ENCODE measurements at places on chromosomes 3 and 15.

- peak; percentile 62 for DNase-seq
Measured at GRCh38 chr3:124928333-124929202, 6.0 kb downstream of the MUC13 start.

GRCh38 chr15:89171136-89172072 is 50.0 kb downstream of the RLBP1 start:
- no peak for DNase-seq

- DNase-seq, result no peak
Measured at GRCh38 chr3:187941135-187941847, 196.0 kb upstream of the BCL6 start.

DNA sequence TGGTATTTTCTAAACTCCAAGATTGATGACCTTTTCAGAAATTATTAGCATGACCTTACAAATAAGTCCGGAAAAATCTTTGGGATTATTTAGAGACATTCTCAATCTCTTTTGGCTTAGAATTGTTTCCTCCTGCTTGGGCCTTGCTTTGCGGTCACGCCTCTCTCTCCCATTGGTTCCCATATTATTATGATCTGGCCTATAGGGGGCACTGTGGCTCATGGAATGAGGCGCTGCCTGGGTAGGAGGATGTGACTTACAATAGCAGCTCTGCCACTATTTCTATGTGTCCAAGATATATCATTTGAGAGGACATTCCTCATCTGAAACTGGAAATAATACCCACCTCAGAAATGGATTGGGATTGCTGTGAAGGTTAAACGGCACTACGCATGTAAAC is 464.9 kb downstream of the MFSD1 start:
- DNase-seq, result no peak

GRCh38 chr15:50231761-50232160 is 33.8 kb downstream of the HDC start:
- no peak for DNase-seq

GRCh38 chr3:23968463-23969184 is 23.5 kb downstream of the NR1D2 start:
- no peak for DNase-seq

- DNase-seq, result no peak
Measured at GRCh38 chr3:114712728-114713492, 419.1 kb downstream of the TIGIT start.

DNA sequence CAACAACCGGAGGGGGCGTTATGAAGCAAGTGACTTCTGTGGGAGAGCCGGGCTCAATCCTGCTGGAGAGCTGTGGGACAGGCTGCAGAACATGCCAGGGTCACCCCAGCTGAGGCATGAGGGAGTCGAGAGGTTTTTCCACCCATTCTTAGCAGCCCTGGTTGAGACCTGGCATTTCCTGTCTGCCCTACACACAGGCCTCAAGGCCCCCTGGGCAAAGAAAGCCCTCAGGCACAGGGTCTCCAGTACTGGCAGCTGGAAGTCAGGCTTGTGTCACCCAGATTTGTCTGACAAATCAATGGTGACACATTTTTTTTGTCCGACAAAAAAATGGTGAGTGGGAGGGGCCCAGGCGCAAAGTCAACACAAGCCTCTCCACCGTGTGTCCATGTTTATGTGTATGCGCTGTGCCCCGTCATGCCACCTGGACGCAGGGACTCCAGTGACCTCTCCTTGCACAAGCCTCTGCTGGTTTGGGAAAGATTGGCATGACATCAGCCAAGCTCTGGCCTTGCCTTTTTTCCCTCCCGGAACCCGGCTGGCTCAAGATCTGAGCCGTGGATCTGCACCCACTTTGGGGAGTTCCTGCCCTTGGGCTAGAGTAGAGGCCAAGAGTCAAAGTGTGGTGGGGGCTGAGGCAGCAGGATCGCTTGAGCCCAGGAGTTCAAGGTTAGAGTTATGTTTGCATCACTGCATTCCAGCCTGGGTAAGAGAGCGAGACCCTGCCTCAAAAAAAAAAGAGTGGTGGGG is 20.8 kb upstream of the ALAS1 start:
- DNase-seq, result no peak

DNA sequence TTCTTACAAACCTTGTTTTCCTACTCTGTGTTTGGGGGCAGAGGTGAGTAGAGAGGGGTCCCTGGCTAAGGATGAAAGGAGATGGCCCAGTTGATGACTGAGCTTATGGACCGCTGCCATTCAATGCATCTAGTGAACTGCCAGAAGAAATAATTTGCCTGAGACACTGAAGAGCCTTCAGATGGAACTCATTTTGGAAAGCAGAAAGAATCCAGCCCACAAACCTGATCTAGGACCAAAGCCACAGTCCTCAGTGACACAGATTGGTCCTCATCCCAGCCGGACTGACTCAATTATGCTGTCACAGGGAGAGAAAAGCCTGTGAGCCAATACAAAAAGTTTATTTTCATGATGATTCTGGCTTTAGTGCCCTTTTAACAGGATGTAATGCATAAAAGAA is 82.7 kb downstream of the CD47 start:
- DNase-seq, result no peak

- DNase-seq, result no peak
Measured at GRCh38 chr3:182482705-182483104, 310.6 kb upstream of the ATP11B start.

- no peak for DNase-seq
Measured at GRCh38 chr15:91599261-91599660, 254.2 kb upstream of the SLCO3A1 start.

DNA sequence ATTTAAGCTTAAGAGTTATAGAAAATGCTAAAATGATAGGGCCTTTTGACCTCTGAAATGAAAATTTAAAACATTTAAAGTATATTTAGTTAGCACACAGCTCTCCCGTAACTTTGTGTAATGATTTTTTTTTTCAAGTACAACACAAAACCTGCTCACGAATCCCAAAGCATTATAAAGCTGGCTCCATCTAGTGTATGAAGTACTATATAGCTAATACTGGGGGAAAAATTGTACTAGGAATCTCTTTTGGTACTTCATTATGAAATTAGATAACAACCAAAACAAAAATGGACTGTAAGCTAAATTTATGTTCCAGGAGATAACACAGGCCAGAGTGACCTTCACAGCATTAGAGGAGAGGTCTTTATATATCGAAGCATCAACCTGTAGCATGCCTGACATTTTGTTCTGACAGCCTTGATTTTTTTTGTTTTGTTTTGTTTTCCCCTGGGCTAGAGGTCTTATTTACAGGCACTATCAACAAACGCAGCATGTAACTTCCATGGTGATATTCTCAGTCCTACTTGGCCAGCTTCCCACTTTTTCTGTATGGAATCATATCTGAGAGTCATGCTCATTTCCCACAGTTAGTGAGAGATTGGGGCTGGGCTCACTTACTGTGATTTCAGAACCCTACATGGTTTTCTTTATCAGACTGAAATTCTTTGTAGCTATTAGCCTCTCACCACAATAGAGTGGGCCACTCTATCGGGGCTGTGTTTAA is 116.3 kb downstream of the MITF start:
- DNase-seq, result no peak

- no peak for DNase-seq
Measured at GRCh38 chr3:24259901-24260512, 234.6 kb downstream of the THRB start.

- peak; percentile 25 for DNase-seq
Measured at GRCh38 chr3:140051019-140051957, 116.3 kb downstream of the CLSTN2 start.

GRCh38 chr3:186580785-186581184 is 10.3 kb downstream of the DNAJB11 start:
- DNase-seq, result no peak

GRCh38 chr3:140216249-140216648 is 281.3 kb downstream of the CLSTN2 start:
- no peak for DNase-seq

GRCh38 chr15:81189583-81190283 is 6.9 kb upstream of the IL16 start:
- no peak for DNase-seq

DNA sequence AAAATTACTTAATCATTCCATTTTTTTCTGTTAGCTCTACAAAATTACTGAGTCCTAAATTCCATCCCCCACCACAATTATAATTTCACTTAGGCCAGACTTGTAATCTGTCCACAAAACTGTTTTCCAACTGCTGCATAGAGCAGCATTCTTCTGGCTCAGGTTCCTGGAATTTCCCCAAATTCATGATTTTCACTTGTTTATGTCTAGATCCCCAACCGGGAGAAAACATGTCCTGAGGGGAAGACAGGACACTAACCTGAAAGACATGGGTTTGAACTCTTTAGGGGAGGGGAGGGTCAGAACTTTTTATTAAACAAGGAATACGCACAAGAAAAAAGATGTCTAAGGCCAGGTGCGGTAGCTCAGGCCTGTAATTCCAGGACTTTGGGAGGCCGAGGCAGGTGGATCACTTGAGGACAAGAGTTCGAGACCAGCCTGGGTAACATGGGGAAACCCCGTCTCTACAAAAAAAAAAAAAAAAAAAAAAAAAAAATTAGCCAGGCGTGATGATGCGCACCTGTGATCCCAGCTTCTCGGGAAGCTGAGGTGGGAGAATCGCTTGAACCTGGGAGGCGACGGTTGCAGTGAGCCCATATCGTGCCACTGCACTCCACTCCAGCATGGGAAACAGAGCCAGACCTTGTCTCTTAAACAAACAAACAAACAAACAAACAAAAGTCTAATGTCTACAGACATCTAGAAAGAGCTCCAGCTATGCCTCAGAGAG is 1.5 kb downstream of the ETFA start:
- no peak for DNase-seq

DNA sequence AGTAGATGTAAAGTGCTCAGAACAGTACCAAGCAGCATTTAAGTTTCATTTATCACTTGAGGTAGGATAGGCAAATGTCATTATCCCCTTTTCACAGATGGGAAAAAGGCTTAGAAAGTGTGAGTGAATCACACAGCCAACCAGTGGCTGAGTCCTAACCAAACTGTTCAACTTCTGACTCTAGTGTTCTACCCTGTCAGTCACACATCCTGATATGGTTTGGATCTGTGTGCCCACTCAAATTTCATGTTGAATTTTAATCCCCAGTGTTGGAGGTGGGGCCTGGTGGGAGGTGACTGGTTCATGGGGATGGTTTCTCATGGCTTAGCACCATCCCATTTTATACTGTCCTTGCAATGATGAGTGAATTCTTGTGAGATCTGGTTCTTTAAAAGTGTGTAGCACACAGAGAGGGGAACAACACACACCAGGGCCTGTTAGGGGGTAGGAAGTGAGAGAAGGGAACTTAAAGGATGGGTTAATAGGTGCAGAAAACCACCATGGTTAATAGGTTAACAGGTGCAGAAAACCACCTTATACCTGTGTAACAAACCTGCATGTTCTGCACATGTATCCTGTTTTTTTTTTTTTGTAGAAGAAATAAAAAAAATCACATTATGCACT is 304.7 kb downstream of the SUCLG2 start:
- DNase-seq, result no peak

DNA sequence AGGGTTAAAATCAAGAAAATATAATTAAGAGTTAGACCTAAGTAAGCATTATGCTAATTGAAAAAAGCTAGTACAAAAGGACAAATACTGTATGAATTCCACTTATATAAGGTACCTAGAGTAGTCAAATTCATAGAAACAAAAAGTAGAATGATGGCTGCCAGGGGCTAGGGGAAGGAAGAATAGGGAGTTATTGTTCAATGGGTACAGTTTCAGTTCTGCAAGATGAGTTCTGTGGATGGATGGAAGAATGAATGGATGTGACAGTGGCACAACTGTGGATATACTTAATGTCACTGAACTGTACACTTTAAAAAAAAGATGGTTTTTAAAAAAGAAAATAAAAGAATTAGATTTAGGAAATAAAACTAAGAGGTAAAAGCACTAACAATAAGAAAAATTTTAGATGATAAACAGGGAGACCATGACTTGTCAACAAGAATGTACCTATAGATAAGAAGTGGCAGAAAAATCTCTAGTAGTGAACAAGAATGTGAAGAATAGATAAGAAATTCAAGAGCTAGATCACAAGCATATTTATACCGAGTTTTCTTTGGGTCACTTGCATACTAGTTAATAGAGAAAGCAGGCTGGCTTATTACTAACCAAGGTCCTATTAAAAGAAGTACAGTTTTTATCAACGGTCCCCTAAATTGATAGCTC is 5.5 kb downstream of the IFT80 start:
- no peak for DNase-seq

DNA sequence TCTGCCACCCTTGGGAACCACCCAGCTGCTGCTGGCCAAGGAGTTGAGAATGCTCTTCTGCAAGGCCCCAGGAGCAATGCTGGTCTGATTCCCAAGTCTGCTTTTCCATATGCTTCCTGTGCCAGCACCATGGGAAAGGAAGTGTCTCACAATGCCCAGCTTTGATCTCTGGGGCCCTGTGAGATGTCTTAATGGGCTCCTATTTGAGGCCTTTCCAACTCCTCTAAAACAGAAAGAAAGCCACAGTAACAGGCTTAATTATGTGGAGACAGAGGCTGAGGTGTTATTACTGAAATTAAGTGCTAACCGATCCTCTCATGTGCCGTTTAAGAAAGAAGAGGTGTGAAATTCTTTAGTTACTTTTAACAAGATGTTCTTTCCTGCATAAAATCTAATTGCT is 4.5 kb downstream of the EOGT start:
- DNase-seq, result peak; percentile 21

- no peak for DNase-seq
Measured at GRCh38 chr15:87365186-87365585, 891.4 kb downstream of the NTRK3 start.

- no peak for DNase-seq
Measured at GRCh38 chr3:29775340-29775739, 494.5 kb downstream of the RBMS3 start.

- DNase-seq, result no peak
Measured at GRCh38 chr3:23739536-23739935, 66.2 kb upstream of the UBE2E1 start.

GRCh38 chr15:90482124-90483011 is 47.4 kb upstream of the CRTC3 start:
- peak; percentile 72 for DNase-seq

GRCh38 chr15:89937365-89938350 is 24.9 kb upstream of the ARPIN start:
- no peak for DNase-seq

GRCh38 chr3:105950881-105951600 is 82.2 kb upstream of the CBLB start:
- peak; percentile 40 for DNase-seq

DNA sequence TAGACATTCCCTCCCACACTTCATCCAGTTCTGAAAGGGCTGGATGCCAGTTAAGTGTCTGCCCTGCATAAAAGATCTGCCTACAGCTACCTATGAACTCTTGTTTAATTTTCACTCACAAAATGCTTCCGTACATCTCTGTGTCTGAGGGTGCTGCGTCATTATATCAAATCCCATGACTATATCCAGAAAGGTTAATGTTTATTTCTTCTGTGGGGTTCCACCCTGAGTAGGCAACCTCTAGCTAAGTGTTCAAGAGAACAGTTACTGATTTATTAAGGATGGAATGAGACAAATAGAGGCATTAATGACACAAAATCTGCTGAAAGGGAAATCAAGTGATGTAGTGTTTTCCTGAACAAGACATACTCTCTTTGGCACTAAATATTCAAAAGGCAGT is 220.2 kb downstream of the MTHFS start:
- no peak for DNase-seq

Data from right hindlimb (tissue), 1 donor.